ENCODE measurements at places on chromosomes 11 and 22.
A peak's percentile ranks its signal among the peaks of the same experiment; 100 is the strongest.

DNA sequence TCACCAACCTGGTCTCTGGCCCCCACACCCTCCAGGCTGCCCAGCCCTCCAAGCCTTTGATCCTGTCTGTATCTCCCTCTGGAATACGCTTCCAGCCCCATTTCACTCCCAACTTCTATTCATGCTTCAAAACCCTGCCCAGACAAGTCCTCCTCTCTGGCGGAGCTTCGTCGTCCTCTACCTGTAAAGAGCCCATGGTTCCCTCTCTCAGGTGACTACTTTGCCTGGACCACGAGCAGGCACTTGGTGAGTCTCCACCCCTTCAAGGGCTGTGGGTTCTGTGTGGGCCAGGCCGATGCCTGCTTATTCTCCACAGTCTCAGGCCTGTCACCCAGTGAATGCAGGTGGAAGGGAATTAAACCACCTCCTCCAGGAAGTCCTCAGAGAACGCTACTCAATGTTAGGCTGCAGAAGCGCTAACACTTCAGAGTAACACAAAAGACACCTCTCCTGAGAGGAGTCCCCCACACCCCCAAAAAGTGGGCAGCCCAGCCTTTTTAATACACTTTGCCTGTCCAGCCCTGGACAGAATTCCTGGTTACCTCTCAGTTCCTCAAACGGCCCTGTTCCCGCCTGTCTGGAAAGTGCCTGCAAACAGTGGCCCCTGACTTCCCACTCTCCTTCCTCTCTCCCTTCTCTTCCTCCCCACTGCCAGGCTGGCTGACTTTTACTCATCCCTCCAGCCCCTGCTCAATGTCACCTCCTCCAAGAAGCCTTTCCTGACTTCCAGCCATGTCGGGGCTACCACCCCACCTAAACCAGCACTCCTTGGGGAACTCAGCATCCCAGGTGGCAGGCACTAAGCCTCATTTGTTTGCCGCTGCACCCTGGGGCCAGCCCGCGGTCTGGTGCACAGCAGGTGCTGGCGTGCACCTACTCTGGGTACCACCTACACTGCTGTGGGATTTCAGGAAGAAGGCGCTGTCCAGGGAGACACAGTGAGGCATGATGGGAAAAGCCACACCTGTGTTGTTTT, 9.0 kb downstream of the RAC2 start:
- no peak for DNase-seq

- no peak for DNase-seq
These were observed 11.4 kb downstream of the APOBEC3H start for GRCh38 chr22:39108487-39108886.

DNA sequence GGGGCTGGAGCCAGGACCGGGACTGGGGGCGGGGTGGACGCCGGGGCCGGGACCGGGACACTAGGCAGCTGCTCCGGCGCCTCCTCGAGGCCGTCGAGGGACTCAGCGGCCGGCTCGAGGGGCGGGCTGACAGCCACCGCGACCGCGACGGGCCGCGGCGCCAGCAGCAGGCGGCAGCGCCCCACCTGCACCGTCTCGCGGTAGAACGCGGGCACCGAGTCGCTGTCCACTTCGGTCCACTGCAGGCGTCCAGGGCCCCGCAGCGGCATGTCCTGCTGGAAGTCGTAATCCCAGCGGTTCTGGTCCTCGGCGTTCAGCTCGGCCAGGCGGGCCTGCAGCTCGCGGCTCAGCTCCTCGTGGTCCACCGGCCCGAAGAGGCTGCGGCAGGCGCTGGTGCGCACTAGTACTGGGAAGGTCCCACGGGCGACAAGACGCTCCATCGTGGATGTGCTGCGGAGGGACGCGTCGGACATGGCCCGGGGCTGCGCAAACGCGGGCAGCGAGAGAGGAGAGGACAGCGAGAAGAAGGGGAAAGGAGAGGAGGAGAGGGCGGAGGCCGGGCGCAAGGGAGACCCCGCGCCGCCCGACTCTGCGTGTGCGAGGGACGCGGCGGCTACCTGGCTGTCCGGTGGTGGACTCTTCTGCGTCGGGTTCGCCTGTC, 428 bp downstream of the CDKN1C start:
- DNase-seq: peak; percentile 36

GRCh38 chr11:132245403-132246385, 875.3 kb downstream of the NTM start:
- no peak for DNase-seq

DNA sequence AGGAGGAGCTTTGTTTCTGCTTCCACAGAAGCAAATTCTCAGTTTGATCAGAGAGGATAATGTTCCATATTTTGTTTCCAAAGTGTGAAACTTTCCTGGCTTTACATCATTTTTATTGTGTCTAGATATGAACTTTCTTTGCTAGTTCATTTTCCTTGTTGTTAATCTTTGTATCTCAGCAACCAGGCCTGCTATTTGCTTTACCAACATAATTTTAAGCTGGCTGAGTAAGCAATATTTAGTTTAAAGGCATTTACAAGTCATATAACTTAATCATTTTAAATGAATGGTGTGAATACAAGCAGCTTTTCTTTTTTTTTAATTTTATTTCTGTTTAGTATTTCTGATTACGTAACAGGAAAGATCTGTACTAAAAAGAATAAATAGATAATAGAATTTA, 15.2 kb downstream of the NUCB2 start:
- no peak for DNase-seq

GRCh38 chr11:12973528-12974181, 35.5 kb upstream of the RASSF10 start:
- no peak for DNase-seq

DNA sequence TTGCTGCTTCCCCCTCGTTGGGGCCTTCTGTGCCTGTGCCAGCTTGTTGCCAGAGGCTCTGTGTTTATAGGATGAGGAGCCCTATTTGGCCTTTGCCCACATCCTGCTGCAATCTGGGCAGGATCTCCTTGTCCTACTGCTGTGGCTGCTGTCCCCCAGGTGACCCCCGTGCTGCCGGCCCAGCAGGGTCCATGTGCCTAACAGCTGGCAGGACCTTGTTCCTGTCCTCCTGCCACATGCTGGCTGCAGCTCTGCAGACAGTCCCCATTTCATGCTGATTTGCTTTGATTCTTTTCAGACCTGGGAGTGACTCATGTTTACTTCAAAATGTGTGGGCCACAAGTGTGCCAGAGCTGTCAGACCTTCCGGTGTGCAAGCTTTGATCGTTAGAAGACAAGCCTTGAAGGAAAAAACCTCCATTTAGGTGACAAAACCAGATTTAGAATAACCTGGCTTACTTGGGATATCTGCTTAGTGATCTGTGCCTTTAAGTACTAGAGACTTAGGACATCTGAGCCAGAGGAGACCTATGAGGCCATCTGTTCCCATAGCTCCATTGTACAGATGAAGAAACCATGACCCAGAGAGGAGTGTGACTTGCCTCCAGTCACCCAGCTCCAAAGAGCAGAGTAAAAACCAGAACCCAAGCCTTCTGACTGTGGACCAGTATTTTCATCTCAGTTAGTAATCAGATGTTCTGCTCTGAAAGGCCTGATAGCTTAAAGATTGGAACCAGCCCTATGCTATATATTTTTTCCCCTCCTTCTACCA, 11.1 kb downstream of the NAV2 start:
- DNase-seq: peak; percentile 51
